ENCODE measurements at places on chromosomes 3 and 15.

- peak; percentile 63 for DNase-seq
These were observed 144.4 kb downstream of the DNAJB8 start for GRCh38 chr3:128322030-128323022.

DNA sequence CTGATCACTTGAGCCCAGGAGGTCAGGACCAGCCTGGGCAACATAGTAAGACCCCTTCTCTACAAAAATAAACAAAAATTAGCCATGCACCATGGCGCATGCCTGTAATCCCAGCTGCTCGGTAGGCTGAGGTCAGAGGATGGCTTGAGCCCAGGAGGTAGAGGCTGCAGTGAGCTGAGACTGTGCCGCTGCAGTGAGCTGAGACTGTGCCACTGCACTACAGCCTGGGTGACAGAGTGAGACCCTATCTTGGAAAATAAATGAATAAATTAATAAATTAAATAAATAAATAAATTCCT lies 10.8 kb downstream of the SHISA5 start:
- DNase-seq: no peak

- peak; percentile 41 for DNase-seq
These were observed 33.3 kb downstream of the CCNB2 start for GRCh38 chr15:59138243-59138642.

DNA sequence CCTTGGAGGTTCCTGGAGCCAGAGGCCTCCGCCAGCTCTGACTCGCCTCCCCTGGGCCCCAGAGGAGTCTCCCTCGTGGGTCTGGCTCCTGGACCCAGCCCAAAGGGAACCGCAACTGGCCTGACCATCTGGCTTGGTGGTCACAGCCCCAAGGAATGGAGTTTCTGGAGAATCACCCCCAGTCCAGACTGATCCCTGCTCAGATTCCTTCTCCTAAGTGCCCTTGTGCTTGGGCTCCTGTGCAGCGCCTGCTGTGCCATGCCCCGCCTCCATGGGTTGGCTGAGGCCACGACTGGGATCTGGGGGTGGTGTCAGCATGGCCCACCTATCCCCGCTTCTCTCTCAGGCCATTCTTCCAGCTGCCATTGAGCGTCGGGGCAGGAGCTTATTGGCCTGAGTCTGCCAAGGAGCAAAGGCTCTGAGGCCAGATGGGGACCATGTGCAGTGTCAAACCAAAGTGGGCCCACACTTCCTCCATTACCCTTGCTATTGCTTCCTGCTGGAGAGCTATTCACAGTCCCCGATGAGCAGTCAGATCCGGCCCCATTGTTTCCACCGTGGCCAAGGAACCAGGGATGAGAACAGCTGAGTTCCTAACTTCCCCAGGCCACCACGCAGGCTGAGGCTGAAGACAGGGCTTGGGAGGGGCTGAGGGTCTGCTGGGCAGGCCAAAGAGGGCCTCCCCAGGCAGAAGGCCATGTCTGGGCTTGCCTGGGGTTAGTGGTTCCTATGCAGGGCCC lies 19.0 kb downstream of the CSPG4 start:
- peak; percentile 46 for DNase-seq

DNA sequence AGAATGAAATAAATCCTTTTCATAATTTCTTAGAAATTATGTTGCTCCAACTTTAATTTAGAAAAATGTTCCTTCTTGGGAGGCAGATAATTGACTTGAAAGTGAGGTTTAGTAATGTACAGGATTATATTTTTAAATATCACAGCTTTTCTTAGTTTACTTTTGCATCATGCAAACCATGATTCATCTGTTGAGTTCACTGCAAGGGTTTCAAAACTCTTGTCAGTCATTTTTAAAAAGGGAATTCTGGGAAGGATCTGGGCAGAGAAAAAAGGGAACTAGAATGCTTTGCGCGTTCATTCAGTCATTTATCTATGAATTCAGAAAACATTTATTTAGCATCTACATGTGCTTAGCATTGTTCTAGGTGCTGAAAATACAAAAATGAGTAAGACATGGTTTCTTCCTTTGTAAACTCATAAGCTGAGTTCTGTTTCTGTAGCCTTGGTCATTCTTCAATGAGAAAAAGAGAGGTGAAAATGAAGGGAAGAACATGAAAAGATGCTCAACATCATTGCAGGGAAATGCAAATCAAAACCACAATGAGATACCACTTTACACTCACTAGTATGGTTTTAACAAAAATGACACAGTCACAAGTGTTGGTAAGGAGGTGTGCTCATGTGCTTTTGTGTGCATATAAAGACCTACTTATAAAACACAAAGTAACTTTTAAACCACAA lies 209.1 kb downstream of the NR1D2 start:
- DNase-seq: no peak

- peak; percentile 52 for DNase-seq
These were observed 63.1 kb downstream of the CGNL1 start for GRCh38 chr15:57439128-57440027.

GRCh38 chr3:101964861-101965260 lies 115.5 kb downstream of the NFKBIZ start:
- no peak for DNase-seq

GRCh38 chr3:129599607-129600006 lies 6.9 kb downstream of the PLXND1 start:
- peak; percentile 36 for DNase-seq

- DNase-seq: no peak
These were observed 45.6 kb downstream of the CMC1 start for GRCh38 chr3:28287046-28287445.

DNA sequence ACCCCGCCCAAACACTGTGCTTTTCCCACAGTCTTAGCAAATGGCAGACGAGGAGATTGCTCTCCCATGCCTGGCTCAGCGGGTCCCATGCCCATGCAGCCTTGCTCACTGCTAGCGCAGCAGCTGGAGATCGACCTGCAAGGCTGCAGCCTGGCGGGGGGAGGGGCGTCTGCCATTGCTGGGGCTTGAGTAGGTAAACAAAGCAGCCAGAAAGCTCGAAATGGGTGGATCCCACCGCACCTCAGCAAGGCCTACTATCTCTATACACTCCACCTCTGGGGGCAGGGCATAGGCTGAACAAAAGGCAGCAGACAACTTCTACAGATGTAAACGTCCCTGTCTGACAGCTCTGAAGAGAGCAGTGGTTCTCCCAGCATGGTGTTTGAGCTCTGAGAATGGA lies 27.2 kb upstream of the WDR5B start:
- DNase-seq: no peak

DNA sequence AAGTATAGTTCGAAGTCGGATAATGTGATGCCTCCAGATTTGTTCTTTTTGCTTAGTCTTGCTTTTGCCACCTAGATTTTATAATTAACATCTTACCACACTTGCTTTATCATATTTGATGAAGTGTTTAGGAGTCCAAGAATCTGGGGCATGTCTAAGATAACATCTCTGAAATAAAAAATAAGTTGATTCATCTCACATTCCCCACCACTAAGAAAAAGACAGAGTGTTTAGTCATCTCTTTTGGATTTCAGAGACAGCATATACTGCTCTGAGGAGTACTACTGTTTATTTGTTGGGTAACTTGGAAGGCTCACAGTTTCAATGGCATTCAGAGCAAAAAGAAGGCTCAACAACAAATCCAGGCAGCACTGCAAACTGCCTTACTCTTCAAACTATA lies 324.2 kb upstream of the ATP11B start:
- no peak for DNase-seq

GRCh38 chr3:151983538-151983937 lies 110.1 kb downstream of the SUCNR1 start:
- no peak for DNase-seq

DNA sequence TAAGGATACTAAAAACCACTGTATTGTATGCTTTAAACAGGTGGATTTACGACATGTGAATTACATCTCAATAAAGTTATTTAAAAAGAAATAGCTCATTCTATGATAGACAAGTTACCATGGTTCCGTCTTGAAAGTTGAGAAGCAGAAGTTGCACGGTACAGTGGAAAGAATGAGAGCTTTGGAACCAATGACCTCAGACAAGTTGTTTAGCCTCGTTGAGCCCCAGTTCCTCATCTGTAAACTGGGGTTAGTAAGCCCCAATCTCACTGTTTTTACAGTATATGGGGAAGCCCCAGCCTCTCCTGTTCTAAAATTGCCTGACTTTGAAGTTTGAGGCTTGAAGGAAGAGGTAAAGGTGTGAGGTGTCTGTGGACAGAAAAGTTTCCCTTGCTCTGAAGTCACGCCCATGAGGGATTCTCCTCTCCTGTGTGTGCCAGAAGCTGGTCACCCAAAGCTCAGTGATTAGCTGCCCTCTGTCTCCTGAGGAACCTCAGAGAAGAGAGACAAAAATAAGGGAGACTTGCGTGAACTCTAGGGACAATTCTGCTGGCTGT lies 10.0 kb downstream of the CRYGS start:
- DNase-seq: no peak

DNA sequence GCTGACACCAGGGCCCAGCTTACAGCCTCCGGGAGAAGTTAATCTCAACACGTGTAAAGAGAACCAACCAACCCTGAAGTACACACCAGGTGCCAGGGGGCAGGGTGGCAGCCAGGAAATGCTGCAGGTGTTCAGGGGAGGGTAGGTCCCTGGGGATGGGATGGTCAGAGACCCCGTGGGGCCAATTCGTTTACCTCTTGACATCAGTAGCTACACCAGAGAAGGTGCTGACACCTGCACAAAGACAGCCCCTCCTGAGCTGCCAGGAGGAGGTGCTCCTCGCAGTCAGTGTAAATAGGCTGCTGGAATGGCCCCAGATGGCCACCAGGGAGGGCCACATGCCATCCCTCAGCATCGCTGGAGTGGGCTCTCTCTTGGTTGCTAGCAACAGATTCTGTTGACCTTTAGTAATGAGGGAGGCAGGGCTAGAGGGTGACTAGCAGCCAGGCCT lies 52.8 kb downstream of the CORO2B start:
- DNase-seq: no peak

DNA sequence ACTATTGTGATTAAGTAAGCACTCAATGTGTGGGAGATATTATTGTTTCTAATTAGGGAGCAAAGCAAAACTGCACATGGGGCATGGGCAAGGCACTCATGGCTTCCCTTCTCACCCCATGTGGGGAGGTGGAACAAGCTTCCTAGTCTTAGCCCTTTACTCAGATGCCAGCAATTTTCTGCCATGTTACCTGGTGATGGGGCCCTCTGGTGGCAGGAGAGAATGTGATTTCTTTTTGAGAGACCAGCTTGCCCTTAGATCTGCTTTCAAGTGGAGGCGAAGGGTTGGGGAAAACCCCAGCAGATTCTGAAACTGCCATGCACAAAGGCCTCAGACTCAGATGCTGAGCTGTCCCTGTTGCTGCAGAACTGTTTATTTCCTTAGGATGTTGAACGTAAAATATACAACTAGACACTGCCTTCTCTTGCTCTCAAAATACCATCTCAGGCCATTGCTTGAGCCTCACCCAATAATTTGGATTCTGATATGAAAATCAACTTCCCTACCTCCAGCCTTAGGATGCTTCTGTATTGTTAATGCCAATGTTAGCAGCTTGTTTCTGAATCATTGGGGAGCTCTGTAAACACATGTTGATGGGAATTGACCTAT lies 130.2 kb upstream of the TPRG1 start:
- DNase-seq: no peak

DNA sequence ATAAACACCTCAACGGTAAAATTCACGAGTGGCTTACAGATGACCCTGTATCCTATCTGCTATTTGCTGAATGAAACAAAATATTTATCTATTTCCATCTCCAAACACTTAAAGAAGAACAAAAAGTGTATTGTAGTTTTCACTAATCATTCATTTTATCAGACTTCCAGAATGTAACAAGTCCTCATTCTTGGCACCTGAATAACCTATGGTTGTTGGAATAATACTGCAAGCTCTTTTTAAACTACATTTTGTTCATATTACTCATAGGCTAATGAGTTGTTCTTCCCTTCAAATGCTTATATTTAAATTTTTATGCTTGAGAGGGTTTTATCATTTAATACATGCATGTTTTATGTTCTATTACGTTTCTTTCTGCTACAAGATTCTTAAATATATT lies 1434.1 kb downstream of the SI start:
- DNase-seq: no peak

DNA sequence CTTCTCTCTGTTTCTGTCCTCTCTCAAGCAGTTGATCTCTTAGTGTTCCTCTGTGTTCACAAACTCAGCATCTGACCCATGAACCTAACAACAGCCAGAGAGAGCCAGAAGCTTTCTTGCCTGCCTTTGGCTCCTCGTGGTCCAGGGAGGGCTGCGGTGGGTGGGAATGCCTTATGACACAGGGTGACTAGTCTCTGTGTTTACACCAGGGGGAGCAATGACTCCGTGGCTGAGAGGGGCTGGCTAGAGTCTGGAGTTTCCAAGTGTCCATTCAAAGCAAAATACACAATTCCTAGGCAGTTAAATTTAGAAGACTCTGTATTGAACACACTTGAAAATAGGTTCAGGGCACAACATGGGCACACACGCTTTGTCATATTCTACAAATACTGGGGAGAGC lies 370.0 kb upstream of the FRG2C start:
- DNase-seq: no peak

DNA sequence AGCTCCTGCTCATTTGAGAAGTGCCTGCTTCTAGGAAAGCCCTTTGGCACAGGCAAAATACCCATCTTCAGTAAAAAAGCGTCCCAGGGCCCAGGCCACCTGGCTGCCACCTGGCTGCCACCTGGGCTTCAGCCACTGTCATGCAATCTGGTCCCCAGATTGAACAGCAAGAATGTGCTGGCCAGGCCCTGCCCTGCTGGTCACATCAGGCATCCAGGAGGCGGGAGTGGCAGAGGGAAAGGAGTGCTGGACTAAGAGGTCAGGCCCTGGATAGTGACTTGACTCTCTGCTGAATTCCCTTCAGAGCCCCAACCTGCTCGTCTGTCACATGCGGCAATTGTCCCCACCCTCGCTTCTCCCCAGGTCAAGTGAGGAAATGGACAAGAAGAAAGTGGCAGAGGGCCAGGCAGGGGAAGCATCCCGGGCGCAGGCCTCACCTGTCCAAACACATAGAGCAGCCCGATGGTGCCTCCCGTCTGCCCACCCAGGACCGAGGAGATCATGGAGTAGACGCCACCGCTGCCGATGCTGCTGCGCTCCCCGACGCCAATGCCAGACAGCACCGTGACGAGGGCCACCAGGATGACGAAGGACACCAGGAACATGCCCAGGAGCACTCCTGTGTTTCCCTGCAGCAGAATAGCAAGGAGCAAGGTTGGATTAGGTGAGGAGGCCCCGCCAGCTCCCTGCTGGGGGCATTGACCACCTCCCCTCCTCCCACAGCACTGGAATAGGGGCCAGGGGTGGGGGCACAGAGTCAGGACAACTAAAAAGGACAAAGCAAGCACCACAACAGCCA lies 25.5 kb downstream of the SLC12A8 start:
- DNase-seq: peak; percentile 59

GRCh38 chr15:51355096-51355495 lies 13.6 kb downstream of the GLDN start:
- DNase-seq: no peak

GRCh38 chr3:134777341-134777740 lies 17.7 kb upstream of the EPHB1 start:
- no peak for DNase-seq

GRCh38 chr3:149844091-149844490 lies 31.1 kb downstream of the RNF13 start:
- DNase-seq: no peak

GRCh38 chr3:89923921-89924610 lies 816.6 kb downstream of the EPHA3 start:
- no peak for DNase-seq

Data from upper lobe of left lung (tissue), 6 donors.